ENCODE measurements at places on chromosomes 5 and 9. TPM values are rescaled to one million over a fixed set of nuclear protein-coding genes. Genes with fewer than 3 reads are reported as not detected.

Gene TMEFF1
- not detected for total RNA-seq

DNA sequence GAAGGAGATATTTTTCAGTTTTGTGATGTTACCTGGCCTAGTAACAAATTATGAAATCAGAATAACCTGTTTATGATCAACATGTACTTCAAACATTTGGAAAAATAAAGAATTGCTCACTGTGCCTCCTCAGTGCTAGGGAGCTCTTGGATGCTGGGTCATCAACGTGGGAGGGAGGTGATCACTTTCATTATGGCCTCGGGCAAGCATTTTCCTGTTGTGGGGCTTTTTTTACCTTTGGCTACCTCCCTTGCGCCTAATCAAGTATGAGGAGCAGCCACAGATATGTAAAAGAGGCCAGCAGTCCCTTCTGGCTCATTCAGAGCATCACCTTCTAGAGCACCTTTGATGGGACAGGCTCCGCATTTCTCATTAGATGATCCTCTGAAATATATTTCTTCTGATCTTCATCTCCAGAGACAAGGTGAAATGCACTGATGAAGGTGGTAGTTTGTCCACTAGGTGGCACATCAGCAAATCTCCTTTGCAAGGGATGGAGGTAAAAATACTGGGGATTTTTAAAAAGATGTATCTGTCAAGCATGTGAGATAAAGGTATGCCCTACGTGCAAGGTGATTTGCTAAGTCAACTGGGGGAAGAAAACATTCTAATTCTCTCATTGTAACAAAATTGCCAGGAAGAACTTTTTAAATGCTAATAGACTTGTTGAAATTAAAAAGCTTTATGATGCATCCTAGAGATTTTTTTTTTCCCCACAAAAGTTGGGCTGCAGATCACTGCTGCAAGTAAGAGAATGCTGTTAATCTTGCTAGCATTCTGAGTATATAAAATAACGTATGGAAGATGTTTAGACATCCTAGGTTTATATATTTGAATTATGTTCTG is 218.2 kb downstream of the MAST4 start:
- DNase-seq = no peak

Gene HK3
- total RNA-seq = 14.9 TPM

- no peak for DNase-seq
These were observed 43.3 kb upstream of the RASEF start for GRCh38 chr9:83106263-83106662.

DNA sequence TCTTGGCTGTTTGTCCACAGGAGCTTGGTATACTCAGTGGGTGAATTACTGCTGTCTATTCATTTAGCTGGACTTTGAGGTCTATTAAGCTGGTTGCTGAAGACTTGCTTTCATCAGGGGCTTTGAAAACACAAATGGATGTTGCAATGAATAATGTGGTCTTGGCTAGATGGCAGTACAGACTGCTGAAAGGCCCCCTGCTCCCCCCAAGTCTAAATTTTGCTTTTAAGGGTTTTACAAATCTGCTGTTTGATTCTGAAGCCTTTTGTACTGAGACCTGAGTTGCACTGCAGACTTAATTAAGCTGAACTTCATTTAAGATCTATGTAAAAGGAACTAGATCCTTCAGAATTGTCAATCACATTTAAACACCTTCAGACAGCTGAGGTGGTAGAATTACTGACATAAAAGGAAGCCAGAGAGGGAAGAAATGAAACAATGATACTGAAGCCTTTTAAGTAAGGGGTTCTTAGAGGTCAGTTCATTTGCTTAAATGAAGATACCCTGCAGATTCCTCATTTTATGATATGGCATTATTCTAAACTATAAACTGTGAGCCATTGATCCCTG is 37.3 kb downstream of the KCTD16 start:
- no peak for DNase-seq

Gene GCNT4
- total RNA-seq = 0.69 TPM

Gene MARCHF11
- total RNA-seq = not detected

DNA sequence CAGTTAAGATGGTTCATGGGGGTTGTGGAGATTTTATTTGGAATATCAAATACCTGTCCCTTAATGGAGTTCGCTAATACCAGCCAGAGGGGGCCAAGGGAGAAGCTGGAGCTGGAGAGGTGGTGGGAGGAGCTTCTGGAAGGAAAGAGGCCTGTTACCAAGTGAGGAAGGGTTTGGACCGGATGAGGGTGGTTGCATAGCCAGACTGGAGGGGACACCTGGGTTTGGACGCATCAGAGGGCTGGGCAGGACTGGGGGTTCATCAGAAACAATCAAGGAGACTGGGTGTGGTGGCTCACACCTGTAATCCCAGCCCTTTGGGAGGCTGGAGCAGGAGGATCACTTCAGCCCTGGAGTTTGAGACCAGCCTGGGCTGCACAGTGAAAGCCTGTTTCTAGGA is 111.8 kb upstream of the IER5L start:
- peak; percentile 2 for DNase-seq

DNA sequence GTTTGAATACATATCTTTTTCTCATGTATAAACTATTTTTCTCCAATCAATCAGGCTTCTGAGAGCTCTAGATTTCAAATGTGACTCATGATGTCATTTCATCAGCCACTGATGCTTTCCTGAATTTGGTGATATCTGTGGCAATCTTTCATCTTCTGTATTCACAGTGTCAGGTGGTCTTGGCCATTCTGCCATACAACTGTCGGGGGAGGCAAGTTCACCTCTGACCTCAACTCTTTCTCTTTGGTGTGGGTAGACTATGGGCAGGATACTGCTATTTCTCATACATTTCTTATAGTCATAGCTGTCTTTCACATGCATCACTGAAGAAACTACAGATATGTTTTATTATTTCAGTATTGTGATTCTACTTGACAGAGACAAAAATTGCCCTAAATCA is 414.1 kb upstream of the MEF2C start:
- no peak for DNase-seq

DNA sequence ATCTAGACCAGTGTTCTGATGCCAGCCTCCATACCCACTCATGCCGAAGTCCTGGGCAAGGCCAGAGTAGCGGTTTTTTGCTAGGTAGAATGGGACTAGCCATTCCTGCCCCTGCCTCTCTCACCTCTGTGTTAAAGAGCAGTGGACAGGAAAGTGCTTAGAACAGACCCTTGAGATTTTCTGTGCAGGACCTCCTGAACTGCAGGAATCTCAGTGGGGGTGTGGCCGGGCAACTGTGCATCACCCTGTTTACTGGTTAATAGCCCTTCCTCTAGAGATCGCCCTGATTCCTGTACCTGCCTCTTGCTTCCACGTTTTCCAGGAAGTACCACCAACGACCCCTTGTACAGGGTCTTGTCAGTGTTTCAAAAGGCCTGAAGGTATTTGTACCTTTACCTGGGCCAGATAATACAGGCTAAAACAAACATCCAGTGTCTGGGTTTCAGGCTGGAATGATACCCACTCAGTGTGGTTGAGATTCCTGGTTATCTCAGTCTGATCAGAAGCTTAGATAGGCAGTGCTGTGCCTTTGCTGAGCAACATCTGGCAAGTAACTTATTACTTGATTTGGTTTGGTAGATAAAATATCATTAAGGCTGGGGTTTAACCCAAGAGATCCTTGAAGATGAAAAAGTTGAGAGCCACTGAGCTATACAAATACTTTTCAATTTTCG is 65.9 kb downstream of the RGS3 start:
- no peak for DNase-seq

GRCh38 chr9:133490201-133490681 is 11.3 kb upstream of the SLC2A6 start:
- no peak for DNase-seq

Gene PCDHGC4
- 4.1 TPM for total RNA-seq

GRCh38 chr5:156834916-156835315 is 15.2 kb upstream of the PPP1R2B start:
- DNase-seq = no peak

DNA sequence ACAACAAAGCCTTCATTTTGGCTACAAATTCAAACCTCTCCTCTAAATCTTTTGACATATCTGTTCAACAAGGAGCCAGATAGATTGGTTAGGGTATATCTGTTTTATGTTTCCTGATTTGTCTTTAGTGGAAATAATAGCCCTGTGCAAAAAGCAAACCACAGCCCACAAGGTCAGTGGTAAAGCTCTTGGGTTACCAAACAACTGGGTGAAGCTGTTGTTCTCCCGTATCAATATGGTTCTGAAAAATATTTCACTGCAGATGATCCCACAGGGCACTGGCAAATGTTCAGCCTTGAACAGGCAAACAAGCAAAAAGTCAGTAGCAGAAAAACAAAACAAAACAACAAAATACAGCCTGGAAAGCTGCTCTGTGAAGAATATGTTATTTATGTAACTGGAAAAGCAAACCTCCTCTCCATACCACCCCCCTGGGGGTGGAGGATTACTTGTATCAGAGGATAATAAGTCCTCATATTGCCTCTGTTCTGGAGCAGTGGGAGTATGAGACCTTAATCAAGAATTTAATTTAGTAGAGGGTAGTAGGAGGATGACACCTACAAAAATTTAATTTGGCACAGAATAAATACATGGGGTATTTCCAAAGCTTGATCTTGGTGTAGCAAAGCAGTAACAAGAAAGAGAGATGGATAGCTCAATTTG is 20.8 kb upstream of the PTBP3 start:
- no peak for DNase-seq

DNA sequence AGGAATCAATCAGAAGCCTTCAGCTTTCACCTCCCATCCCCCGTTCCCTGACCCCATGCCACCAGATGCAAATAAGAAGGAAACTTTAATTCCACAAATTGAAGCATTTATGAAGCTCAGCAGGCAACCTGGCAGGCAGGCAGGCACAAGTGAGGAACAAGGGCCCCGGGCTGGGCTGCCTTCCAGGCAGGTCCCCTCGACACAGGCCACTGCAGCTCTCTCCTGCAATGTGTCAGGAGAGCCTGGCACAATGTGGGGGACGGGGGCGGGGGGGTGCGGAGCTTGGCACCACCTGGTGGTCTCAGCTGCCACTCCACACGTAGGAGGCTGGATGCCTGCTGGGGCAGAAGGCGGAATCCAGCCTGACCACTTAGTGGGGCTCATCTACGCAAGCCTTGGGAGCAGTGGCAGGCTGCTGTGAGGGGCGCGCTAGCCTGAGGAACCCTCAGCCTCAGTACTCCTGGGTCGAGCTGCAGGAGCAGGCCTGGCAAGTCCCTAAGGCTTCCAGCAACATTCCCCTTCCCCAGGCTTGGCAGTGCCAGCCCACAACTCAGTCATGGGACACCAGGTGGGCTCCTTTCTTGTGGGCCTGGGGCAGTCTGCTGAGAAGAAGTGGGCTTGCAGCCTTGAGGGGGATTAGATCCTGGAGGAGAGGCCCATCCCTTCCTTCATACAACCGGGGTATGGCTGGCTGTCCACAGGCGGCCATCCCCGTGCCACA is 50.2 kb upstream of the KCNMB1 start:
- no peak for DNase-seq

DNA sequence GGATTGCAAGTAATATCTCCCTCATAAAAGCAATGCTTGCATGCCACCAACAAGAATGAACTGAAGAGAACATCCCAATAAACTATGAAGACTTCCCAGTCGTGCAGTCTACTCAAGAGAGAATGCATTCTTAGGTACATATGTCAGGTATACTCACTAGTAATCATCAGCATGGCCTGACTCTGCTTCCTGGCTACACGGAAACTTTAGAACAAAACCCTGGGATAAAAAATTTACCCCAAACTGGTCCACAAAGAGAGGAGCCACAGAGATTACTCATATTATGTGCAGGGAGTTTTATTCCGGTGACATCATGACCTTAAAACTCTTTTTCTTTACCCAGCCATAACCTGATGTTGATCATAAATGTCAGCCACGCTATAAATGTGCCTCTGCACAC is 57.5 kb upstream of the PAPPA start:
- no peak for DNase-seq

GRCh38 chr5:38466424-38467189 is 89.8 kb downstream of the LIFR start:
- peak; percentile 80 for DNase-seq

DNA sequence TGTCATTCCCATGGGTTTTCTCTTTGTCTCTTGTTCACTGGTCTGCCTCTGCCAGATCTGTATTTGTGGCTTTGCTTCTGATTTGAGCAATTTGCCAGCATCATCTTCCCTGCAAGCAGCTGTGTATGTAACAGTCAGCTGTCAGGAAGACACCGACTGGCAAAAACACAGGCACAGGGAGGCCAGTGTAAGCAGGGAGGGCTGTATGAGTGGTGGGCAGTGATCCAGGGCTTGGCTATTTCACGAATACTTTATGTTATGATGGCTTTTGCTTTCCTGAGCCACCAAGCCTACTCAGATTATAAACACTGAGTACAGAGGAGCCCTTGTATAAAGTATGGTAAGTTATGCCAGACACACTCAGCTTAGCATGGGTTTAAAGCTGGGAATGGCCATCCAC is 11.6 kb downstream of the BNIP1 start:
- DNase-seq = no peak

- DNase-seq = no peak
These were observed 61.6 kb downstream of the SFXN1 start for GRCh38 chr5:175539936-175540335.

Gene TAS2R1
- total RNA-seq = not detected

Gene FXN
- 5.0 TPM for total RNA-seq

Data from omental fat pad (tissue), 4 donors.